Activated CD4-positive, alpha-beta T cell treated with anti-CD3 and anti-CD28 coated beads, Interleukin-2, Interleukin-4, amounts not matched to agents 100 ng/mL and 50 ng/mL, durations not matched to agents 16 hours and 8 hours (primary cell): ENCODE measurements at places on chromosomes 12 and 14.

GRCh38 chr12:69897744-69898143, 72.7 kb downstream of the MYRFL start:
- DNase-seq: no peak

GRCh38 chr14:68630081-68630571, 162.7 kb downstream of the ZFP36L1 start:
- DNase-seq: no peak

DNA sequence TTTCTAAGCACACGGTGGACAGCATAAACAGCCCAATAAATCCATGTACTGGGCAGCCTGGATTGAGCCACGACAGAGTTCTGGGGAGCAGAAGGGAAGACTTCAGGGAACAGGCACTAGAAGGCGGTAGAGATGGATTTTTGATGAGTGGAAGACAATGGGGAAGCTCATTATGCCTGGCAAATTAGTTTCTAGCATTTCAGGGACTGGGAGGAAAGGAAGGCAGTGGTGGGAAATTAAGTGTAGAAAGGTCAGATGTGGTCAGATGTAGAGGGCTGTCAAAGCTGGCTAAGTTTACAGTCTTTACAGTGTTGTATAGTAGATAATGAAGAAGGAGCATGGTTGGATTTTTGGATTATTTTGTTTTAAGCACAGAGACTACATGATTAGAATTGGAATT, 9.2 kb downstream of the EGLN3 start:
- no peak for DNase-seq

- DNase-seq: no peak
Observed at GRCh38 chr12:84594157-84594556, 318.4 kb downstream of the SLC6A15 start.

DNA sequence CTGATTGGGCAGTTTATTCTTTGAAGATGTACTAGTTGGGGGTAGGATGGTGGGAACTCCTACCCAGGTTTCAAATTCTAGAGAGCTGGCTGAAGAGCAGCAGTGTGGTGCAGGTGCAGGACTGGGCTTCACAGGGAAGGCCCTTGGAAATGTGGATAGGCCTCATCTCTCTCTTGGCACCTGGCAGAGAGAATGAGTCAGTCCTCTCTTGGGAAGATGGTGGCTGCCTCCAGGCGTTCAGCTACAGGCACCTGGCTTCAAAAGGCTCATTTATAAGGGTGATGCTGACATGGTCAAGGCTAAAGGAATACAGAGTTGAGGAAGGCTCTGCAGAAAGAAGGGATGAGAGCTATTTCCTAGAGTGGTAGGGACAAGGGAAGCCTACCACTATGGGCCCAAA, 179.7 kb upstream of the VASH1 start:
- DNase-seq: no peak

DNA sequence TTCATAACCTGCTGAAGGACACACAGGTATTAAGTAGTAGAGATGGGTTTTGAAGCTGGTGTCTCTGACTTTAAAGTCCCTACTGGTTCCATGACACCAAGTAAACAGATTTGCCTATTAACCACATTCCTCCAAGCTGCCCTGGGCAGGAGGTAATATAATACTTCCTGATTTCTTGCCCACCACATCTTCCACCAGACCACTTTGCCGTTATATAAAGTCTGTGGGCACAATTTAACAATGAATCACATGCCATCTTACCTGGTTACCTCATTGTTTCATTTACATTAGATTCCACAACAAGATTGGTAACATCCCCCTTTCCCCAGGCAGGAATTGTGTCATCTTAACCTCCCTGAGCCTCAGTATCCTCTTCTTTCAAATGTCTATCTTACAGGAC, 900 bp upstream of the LRRC23 start:
- DNase-seq: no peak

- DNase-seq: no peak
Observed at GRCh38 chr14:95290021-95290420, 29.7 kb downstream of the CLMN start.

GRCh38 chr14:43356979-43357545, 1150.0 kb downstream of the FSCB start:
- no peak for DNase-seq

DNA sequence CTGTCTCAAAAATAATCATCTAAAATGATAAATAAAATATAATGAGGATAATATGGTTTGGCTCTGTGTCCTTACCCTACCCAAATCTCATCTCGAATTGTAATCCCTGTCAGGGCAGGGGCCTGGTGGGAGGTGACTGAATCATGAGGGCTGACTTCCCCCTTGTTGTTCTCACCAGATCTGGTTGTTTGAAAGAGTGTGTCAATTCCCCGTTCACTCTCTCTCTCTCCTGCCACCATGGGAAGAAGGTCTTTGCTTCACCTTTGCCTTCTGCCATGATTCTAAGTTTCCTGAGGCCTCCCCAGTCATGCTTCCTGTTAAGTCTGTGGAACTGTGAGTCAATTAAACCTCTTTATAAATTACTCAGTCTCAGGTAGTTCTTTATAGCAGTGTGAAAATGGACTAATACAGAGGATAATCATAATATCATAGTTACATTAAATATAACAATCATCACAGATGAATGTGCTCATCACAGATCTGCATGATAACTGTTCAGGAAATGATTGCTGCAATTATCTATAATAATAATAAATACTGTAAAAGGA, 12.6 kb downstream of the EFCAB11 start:
- DNase-seq: no peak

DNA sequence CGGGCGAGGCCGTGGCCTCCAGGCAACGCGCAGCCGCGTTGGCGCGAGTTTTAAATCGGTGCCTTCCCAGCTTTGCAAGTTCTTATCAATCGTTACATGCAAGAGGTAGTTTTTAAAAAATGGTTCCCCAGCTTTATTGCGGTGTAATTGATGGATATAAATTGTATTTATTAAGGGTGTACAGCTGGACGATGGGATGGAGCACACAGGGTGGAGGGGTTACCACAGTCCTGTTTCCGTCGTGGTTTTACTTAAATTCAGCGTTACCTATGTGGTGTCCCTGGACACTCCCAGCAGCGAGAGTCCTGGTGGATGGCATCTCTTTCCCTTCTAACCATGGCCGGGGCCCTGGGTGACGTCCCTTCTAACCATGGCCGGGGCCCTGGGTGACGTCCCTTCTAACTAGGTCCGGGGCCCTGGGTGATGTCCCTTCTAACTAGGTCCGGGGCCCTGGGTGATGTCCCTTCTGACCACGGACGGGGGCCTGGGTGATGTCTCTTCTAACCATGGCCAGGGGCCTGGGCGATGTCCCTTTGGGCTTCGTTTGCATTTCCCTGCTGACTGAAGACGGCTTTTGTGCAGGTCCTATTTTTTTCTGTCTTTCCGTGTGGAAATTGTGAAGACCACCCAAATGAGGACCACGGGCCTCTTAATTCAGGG, 97.9 kb downstream of the TNFAIP2 start:
- no peak for DNase-seq
